GM18507 (cell line): ENCODE measurements at places on chromosomes 5 and 9.

DNA sequence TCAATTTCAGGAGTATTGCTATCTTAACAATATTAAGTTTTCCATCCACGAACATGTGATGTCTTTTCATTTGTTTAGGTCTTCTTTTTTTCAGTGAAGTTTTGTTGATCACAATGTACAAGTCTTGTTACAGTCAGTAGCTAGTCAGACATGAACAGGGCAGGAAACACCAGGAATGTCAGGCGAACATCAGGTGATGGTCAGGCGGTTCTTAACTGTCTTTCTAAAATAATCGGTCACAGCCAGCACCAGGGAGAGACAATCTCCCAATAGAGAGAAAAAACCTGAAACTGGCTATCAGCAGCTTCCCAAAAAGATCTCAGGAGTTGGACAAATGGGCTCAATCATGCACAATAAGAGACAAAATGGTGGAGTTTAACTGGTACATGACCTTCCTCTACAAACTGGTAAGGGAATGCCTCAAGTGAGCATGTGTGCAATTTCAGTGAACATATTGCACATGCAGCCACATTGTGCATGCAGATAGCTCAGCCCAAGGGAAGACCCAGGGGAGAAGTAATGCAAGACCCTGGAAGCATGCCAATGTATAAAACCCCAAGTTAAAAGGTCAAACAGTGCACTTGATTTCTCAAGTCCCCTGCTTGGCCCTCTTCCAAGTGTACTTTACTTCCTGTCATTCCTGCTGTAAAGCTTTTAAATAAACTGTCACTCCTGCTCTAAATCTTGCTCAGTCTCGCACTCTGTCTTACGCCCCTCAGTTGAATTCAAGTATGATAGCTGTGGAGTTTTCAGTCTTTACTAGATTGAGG is 176.1 kb upstream of the RASEF start:
- no peak for DNase-seq

- no peak for DNase-seq
These were observed 106.5 kb upstream of the LRRTM2 start for GRCh38 chr5:138981586-138981985.

GRCh38 chr5:76383126-76383832 is 19.8 kb upstream of the IQGAP2 start:
- DNase-seq = no peak

- no peak for DNase-seq
These were observed 375.1 kb downstream of the CHSY3 start for GRCh38 chr5:130279386-130279785.

DNA sequence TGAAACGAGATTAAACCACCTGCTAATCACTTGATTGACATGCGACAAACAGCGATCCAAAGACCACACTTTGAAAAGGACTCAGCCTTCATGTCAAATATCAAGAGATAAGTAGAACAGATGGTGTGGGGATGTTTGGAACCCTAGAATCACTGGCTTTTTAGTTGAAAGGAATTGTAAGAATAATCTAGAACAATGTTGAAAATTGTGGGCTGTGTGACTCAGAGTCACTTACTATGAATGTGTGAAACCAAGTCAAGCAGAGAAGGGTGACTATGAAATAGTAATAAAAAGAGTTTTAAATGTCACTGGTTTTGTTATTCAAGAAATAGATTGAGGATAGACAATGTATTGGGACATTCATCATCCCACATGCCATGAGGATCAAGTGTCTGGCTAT is 14.1 kb upstream of the C1QTNF3 start:
- DNase-seq = no peak

DNA sequence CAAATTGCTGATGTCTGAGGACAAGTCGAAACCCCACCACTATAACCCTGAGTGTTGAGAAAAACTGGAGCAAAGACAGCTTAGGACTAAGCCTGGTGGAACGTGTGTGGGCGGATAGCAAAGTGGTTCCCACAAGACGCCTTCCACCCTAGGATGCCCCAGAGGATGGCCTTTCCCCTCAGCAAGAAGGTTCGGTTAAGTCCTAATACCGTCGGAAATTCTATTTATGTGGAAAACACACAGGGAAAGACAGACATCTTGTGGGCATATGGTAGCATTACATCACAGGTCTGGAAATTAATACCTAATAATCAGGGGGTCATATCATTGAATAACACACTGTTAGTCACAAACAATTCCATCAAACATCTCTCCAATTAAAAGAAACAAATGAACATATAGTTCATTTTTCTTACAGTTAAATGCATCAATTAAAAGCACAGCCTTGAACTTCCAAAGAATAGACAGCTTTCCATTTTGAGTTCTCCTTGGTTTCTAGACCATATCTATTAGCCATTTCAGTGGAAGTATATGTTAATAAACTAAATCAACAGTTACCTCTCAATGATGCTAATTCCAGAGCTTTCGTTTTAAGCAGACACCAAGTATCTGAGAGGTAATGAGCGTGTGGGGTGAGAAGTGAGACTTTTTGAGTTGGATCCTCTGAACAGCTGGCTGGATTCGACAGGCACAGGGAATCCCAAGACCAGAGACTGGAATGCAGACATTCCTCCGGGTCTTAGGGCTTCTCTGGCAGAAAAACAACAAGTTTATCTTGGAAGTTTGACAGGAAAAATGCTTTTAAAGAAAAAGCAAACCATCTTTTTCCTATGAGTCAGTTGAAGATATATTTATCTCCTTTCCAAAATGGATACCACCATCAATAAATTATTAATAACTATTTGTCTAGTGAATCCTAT is 2.9 kb upstream of the ICE1 start:
- DNase-seq = no peak

GRCh38 chr5:87048156-87048555 is 219.5 kb upstream of the RASA1 start:
- DNase-seq = no peak

- DNase-seq = no peak
These were observed 113.4 kb downstream of the TLE1 start for GRCh38 chr9:81575956-81576355.

- DNase-seq = no peak
These were observed 34.0 kb upstream of the PPP1R2B start for GRCh38 chr5:156815988-156816599.

GRCh38 chr5:112116371-112116770 is 302.7 kb downstream of the EPB41L4A start:
- no peak for DNase-seq

- no peak for DNase-seq
These were observed 57.4 kb downstream of the FEM1C start for GRCh38 chr5:115487168-115487567.

DNA sequence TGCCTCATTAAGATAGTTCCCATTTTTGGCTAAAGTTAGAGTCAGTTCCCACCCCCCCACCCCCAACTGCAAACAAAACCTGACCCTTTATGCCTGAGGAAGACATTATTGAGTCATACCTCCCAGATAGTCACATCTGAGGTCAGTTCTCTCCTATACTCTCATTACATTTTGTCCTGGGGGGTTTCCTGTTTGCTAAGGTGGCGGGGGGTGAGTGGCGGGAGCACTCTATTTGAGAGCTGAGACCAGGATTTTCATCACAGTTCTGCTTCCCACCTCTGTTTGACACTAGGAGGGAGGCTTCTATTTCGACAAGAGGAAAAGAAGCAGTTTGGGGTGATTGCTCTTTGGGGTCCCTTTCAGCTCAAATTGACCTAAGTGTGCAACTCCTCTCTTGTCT is 59.4 kb upstream of the ICE1 start:
- no peak for DNase-seq

GRCh38 chr5:125043781-125044391 is 297.4 kb upstream of the ZNF608 start:
- no peak for DNase-seq

DNA sequence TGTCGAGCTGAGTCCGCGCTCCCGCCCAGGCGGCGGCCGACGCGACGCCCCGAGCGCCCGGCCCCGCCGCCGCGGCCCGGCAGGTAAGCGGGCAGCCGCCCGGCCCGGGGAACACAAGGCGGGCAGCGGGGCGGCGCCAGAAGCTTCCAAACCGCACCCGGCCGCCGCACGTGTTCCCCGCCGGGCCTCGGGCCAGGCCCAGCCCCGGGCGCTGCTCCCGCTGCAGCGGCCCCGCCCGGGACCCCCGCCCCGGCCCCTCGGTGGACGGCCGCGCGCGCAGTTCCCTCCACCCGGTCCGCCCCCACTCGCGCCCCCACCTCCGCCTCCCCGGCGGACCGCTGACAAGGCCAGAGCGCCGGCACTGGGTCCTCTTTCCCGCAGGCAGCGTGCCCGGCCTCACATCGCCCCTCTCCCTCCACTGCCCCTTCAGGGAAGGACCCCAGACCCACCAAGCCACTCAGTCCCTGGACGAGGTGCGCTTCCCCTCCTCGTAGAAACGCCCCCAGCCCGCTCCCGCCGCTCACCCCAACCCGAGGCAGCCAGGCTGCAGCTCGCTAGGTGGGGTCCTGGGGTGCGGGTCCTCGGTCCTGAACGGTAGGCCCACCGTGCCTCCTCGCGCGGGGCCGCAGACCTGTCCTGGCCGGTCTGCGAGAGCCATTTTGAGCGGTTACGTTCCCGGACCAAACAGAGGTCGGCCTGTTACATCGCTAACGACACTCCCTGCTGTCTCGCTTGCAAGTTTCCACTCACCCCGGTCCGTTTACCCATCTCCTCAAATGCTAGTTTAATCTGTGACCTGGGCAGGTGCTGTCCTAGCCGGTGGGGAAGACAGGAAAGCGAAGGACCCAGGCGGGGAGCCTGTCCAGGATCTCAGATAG is 475 bp downstream of the WDR5 start:
- DNase-seq = no peak

- DNase-seq = no peak
These were observed 143.4 kb downstream of the ZNF608 start for GRCh38 chr5:124602925-124603650.

DNA sequence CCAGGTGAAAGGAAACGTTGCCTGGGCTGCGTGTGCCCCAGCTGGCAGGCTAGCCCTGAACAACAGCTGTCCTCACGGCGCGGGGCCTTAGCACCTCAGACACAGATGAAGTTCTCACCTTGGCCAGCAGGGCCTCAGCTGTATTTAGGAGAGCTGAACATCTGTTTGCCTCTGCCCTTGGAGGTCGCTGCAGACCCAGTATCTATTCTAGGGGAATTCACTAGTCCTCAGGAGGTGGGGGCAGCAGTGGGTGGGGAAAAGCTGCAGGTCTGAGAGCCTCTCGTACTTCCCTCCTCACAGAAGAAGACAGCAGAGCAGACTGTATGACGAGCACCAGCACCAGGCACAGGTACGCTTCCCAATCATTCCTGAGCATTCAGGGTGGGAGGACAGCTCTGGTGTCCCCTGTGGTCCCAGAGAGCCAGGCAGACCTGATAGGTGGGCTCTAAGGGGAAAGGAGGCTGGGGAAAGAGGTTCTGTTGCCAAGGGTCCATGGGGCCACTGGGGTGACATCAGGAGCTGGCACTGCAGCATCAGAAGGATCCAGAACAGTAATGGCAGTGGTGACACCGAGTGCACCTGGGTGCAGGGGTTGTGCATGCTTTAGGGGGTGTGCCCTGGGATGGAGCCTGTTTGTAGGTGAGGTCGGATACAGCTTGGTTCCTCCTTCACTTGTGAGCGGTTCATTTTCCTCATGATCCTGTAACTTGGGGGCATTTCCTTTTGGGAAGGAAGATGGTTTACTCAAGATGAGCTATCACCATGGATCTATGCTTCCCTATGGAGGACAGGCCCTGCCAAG is 13.8 kb downstream of the CD74 start:
- no peak for DNase-seq

DNA sequence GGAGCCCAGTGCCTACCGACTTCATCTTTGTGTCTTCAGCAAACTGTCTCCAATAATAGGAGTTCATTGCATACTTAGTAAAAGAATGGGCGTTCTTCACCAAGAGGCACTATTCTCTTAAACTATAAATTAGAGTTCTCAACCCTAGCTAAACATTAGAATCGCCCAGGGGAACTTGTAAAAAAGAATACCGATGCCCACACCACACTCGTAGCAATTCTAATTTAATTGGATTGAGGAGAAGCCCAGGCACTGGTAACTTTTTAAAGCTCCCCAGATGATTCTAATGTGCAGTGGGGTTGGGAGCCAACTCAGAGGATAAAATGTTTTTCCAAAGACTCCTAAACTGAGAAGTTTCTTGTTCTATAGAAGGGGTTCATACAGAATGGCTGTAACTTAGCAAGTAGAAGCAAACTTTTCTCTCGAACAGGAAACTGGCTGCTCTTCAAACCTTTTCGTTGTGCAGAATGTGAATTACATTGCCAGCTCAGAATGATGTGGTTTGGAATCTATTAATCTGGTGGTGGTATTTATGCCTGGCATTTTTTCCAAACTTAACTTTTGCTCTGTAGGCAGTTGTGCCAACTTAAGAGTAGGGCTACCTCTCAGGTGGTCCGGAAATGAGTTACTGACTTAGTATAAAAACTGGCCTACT is 26.4 kb upstream of the NFIB start:
- DNase-seq = no peak

- no peak for DNase-seq
These were observed 11.0 kb downstream of the RASA1 start for GRCh38 chr5:87278590-87279100.

DNA sequence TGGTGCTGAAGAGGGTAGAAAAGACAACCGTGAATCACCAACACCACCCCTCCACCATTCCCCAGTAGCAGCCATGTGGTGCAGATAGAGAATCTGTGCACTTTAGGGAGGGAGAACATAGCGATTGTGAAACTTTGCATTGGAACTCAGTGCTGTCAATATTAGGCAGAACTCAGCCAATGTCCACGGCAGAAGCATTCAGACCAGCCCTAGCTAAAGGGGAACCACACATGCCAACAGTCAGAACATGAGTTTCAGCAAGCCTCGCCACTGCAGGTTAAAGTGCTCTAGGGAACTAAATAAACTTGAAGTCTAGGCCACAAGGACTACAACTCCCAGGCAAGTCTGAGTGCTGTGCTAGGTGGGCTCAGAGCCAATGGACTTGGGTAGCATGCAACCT is 38.5 kb upstream of the DEPDC1B start:
- no peak for DNase-seq

- DNase-seq = no peak
These were observed 11.6 kb upstream of the NKD2 start for GRCh38 chr5:997001-997474.

GRCh38 chr9:114153761-114154599 is 1.4 kb upstream of the COL27A1 start:
- no peak for DNase-seq

DNA sequence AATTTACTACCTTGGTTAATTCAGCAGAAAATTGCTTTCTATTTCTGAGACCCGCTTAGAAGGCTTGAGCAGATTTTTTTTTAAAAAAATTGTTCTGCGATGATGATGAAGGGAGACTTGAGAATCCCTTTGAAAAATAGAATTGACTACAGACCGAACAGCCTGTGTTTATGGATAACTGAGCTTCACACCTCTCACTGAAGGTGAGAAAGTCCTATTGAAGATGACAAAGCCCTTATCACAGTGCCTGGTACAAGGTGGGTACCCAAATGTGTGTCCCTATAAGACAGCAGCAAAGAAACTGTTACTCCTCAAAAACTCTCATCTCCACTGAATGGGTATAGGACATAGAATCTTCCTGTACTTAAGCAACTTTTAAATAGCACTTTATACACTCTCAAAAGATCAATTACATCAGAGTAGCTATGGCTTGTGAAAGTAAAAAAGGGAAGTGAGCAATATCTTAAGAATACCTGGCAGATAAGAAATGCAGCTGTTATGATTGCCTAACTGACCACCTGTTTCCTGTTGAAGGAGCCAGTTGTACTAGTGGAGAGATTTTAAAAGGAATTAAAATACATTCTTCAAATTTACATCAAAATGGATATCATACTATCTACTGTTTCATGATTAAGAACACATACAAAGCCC is 419.7 kb downstream of the CHSY3 start:
- DNase-seq = peak; percentile 11

GRCh38 chr9:5442400-5443011 is 4.8 kb upstream of the PLGRKT start:
- DNase-seq = no peak
